ENCODE measurements at places on chromosomes 4 and X.

DNA sequence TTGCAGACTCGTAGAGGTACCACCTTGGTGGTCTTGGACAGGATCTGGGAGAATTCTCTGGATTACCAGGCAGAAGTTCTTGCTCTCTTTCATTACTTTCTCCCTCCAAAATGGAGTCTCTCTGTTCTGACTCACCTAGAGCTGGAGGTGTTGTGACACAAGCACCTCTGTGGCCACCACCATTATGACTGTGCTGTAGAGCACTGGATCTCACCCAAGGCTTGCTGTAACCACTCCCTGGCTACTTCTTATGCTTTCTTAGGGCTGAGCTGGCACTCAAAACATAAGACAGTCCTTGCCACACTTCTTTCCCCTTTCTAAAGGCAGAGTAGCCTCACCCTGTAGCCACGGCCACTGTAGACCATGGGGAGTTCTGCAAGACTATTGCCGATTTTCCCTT lies 296.6 kb upstream of the DIPK2B start:
- DNase-seq, result no peak

- no peak for DNase-seq
These were observed 129.5 kb upstream of the GPC4 start for GRCh38 chrX:133544778-133545177.

GRCh38 chr4:36177946-36178345 lies 66.4 kb downstream of the ARAP2 start:
- no peak for DNase-seq

GRCh38 chr4:38204339-38205035 lies 244.3 kb downstream of the PTTG2 start:
- DNase-seq, result no peak

DNA sequence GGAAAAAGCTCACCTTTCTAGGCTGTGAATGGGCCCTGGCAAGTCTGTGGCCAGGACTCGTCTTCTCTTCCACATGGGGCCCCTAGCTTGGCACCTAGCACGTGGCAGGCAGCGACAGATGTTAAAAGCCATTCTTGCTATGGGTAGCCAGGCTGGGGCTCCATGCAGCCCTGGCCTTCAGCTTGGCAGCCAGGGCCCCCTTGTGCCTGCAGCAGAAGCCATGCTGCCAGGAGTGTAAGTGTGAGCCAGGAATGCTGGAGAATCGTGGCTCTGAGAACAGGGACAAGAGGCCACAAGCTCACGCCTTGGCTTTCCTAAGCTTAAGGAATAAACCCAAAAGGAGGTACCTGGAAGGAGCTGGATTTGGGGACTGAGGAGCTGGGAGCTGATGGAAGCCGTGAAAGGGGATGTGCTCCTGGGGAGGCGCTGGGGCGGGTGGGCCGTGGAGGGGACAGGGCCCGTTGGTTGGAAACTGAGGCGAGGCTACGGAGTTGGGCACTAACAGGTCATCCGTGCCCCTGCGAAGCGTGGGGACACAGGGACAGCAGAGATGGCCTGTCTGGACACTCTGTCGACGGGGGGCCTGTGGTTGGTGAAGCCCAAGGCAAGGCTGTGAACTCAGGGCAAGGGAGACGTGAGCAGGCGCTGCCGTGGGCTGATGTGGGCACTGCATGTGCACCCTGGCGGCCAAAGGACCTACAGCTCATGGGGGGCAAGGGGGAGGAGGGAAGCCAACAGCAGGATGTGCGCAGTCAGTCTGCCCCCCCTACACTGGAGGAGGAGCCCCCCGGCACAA lies 895 bp upstream of the OPN1LW start:
- no peak for DNase-seq

DNA sequence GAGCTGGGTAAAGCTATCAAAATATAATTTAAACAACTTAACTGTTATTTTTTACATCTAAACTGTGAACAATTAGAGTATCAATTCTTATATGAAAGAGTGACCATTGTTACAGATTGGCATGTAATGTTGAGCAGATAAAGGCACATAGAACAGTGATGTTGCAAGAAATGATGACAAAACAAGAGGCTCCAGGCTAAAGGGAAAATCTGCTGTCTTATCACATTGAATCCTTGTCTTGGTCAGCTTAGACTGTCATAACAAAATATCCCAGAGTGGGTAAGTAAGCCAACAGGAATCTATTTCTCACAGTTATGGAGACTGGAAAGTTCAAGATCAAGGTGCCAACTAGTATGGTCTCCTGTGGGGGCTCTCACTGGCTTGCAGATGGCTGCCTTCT lies 154.1 kb upstream of the PPP3CA start:
- no peak for DNase-seq

GRCh38 chrX:39150220-39150619 lies 349.0 kb downstream of the MID1IP1 start:
- DNase-seq, result no peak

DNA sequence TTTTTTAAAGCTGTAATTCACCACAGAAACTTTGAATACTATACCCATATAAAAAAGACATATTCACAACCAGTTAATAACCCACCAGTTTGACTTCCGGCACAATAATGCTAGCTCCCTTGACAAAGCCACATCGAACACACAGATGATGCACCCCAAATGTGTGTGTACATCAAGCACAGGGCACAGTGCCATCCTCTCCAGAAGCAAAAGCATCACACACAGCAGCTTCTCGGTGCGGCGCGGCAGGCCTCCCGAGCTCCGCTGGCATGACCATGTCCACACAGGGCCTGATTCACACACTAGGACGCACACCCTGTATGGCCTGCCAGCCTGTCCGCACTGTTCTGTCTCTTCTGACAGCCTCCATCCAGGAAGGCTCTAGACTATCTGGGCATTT lies 88.0 kb downstream of the LEF1 start:
- no peak for DNase-seq

- no peak for DNase-seq
These were observed 29.5 kb downstream of the TAPT1 start for GRCh38 chr4:16196482-16197393.

GRCh38 chr4:27152703-27153102 lies 292.1 kb downstream of the STIM2 start:
- no peak for DNase-seq

DNA sequence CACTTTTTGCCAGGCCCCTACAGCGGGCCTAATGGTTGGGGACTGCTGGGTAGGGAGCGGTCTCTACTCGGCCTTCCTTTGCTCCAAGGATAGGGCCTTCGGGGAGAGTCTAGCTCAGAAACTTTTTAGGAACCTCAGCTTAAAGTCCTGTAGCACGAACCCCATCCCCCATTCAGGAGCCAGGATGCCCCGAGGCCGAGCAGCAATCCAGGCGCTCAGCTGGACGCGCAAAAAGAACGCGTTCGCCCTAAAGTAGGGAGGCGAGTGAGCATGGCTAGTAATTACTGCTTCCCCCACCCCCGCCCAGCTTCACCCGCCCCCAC lies 9.7 kb downstream of the POU4F2 start:
- DNase-seq, result no peak

DNA sequence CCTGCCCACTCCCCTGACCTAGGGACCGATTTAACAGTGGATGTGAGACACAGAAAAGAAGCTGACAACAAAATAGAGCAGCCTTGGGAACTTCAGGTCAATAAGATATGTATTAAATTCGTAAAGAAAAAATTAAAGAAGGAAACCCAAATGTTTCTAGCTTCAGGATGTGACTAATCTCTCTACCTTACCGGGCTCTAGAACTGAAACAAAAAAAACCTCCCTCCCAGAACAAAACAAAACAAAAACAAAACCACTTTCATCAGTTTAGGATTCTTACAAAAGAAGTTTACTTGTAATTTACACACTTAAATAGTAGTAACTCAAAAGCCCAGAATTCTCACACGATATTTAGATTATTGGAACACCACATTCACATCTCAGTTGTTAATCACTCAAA lies 185.8 kb upstream of the RPS6KA3 start:
- no peak for DNase-seq

- DNase-seq, result no peak
These were observed 143.7 kb downstream of the NAA11 start for GRCh38 chr4:79182209-79182608.

DNA sequence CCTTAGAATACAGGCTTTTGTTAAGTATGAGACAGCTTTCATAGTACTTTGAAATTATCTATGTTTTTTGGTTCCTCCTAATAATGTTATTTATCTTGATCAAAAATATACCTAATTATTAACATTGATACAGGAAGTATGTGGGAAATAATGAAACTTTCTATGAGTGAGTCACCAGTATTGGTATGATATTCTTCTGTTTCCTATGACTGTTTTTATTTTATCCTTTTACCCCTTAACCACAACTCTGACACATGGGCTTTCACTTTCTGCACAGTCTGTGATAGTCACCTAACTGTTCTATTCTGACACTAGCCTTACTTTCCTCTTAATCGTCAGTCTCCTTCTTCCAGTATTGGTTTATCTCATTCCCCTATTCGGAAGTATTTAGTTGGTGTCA lies 4.7 kb downstream of the THAP9 start:
- DNase-seq, result no peak

DNA sequence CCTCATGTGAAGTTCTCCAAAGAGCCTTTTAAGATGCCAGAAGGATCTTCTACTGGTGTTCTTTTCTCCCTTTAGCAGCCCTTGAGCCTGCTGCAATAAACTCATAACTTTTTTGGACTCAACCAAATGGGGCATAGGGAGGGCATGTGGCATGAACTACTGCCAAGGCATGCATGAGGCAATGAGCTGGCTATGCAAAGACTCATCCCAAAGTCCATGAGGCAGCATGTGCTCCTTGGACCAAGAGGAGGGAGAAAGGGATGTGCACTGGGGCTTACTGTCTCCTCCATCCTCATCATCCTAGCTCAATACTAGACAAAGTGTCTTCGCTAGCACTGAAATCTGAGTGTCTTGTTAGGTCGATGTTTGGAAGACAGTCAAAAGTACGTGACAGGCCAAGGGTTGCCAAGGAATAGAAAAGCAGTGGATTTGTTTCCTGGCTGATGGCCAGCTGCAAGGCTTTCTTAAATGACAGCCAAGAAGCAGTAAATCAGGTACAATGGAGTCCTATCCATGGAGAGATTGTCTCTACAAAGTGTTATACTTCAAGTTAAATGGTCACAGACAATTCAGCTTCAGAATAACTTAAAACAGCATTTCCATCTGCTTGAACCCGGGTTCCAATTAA lies 44.5 kb upstream of the ATXN3L start:
- DNase-seq, result no peak

DNA sequence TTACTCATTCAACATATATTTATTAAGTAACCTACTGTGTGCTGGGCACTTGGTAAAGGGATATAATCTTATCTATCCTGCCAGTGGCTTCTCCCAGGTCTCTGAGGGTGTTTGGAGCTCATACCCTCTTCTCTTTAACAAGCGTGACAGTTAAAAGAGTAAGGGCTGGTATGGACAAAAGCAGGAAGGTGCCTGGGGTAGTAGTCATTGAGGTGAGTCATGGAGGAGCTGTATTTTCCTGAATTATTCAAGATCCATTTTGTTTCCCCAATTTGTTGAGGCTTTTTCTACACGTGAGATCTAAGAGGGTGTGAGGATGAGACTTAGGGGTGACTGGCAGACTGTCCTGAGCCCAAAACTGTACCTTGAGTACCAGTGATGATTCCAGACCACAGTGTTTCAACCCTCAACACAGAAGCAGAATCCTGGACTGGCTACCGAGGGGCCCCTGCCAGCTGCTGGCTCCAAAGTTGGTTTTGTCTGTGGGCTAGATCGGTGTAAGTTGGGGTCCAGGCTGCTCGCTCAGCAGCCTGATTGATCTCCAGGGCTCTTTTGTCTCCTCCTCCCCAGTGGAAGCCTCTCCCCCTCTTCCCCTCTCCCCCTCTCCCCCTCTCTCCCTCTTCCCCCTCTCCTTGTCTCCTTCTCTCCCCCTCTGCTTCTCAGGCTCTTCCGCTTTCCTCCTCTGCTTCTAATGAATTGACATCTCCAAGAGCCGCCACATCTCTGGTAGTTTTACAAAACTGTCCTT lies at the start of gene DRP2:
Gene DRP2 (plus strand): TSS at position 671 of the 748 bp plus-strand sequence. CDS start 11,862 bp downstream, outside the sequence.
- no peak for DNase-seq

- DNase-seq, result no peak
These were observed 272.6 kb upstream of the HAND2 start for GRCh38 chr4:173802662-173803022.

GRCh38 chr4:143374771-143375170 lies 38.1 kb downstream of the GAB1 start:
- DNase-seq, result no peak

DNA sequence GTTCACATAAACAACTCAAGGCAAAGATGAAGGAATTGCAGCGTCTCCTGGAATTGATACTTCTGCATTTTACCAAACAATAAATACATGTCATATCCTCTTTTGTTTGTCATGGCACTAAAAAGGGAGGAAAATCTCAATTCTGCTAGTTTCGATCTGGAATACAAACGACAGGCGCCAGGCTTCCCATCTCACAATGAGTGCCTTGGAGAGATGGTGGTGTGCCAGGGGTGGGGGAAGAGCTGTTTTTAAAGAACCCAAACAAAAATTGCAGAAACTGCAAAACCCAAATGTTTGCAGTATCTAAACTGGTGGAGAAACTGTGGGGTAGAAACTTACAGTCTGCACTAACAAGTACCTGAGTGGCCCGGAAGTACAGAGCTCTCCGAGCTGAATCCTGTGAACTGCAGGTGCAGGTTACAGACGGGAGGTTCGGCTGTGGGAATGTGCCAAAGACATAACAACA lies 53.0 kb upstream of the KLF3 start:
- DNase-seq, result no peak

GRCh38 chr4:147837435-147837834 lies 105.5 kb downstream of the ARHGAP10 start:
- DNase-seq, result no peak

GRCh38 chrX:49879656-49880277 lies 483 bp downstream of the USP27X start:
- DNase-seq, result no peak

DNA sequence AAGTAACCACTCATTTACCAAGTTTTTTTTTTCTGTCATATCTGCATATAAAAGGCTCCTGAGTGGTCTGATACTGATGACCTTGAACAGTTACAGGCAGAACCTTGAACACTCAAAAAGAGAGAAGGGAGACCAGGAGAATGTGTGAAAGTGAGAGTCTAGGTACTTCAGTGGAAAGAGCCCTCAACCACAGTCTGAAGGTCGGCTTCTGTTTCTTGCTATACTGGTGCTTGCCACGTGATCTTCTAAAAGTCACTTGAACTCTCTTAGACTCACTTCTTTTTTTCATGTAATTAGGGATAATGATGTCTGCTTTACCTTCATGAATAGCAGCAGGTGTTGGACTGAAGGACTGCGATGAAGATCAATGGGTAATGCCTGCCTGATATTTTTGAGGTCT lies 22.8 kb downstream of the GABRB1 start:
- DNase-seq, result no peak

- no peak for DNase-seq
These were observed 152.3 kb downstream of the LRBA start for GRCh38 chr4:150862829-150863228.
